ENCODE measurements at places on chromosomes 2 and 18. TPM values are rescaled to one million over a fixed set of nuclear protein-coding genes. Genes with fewer than 3 reads are reported as not detected.

DNA sequence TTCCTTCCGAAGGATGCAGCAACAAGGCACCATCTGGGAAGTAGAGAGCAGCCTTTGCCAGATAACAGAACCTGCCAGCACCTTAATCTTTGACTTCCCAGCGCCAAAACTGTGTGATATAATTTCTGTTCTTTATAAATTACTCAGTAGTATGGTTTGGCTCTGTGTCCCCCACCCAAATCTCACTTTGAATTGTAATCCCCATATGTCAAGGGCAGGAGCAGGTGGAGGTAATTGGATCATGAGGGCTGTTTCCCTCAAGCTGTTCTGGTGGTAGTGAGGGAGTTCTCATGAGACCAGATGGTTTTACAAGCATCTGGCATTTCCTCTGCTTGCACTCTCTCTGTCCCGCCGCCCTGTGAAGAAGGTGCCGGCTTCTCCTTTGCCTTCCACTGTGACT, 899.9 kb downstream of the TRIB2 start:
- no peaks in the 10 kb centered on the region for H3K36me3 ChIP-seq
- no peaks in the 10 kb centered on the region for H3K27me3 ChIP-seq
- H3K27ac ChIP-seq = no peak overlapping the region
- no peak for DNase-seq

DNA sequence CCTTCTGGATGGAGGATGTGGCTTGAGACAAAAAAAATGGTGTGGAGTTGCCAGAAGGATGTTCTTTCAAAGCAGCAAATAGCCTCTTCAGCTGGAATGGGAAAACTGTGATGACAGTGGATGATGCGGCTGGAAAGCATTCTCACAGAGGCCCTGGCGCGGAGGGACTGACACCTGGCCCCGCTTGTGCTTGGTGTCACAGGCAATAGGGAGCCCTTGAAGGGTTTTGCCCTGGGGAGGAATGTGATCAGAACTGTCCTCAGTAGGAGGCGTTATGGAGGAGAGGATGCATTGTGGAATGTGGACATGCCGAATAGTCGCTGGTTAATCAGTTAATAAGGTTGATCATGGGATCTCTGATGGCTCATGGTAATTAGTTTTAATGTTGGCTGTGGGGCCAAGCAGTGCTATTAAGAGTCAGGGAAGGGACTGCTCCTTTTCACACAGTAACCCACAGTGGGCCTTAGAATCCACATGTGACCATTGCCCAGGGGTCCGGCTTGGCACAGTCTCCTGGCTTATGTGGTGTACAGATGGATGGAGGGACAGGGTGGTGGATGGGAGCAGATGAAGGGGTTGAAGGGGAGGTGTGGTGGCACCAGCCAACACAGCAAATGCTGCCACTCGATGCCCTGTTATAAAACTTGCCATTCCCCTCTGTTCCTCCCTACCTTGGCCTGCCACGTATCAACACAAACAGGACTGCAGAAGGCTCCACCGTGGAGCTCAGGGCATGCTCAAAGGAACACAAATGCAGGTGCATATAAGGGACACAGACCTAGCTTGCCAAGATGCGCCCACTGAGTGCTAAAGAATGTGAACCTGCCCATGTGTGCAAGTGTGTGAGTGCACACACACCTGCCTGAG, 71.7 kb downstream of the CIB4 start:
- no peaks in the 10 kb centered on the region for H3K4me1 ChIP-seq
- H3K4me3 ChIP-seq = no peak overlapping the region
- no peak overlapping the region for H3K27ac ChIP-seq
- no peaks in the 10 kb centered on the region for H3K27me3 ChIP-seq
- DNase-seq = no peak

DNA sequence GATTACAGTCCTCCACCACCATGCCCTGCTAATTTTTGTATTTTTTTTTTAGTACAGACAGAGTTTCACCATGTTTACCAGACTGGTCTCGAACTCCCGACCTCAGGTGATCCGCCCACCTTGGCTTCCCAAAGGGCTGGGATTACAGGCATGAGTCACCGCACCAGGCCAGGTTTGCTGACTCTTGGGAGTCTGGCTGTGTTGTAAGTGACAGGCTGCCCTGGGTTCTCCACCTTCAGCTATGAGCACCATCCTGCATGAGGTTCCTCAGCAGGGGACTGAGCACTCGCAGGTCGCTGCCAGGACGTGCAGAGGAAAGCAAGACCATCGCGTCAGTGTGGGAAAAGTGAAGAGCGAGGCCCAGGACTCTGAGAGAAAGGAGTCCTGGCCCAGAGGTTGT, 112.6 kb upstream of the NDUFV2 start:
- H3K36me3 ChIP-seq = no peaks in the 10 kb centered on the region

- DNase-seq = no peak
- H3K27ac ChIP-seq = no peak overlapping the region
Measured at GRCh38 chr18:9961041-9961440, 47.2 kb downstream of the VAPA start.

DNA sequence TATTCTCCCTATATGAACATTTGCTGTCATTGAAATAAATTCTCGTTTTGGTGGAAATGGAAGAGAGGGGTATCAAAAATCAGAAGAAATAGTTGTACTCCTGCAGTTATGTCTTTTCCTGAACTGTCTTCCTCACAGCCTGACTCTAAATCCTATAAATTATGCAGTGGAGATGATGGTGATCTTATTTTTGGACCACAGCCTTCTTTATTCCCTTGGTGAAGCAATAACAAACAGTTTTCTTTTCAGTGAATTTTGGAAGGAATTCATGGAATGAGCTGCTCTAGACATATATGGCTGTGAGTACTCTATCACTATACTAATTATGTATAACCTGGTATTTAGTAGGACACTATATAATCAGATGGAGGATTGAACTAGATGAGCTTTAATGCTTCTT, 1.7 kb upstream of the SLC25A12 start:
- no peak overlapping the region for H3K27ac ChIP-seq
- H3K27me3 ChIP-seq = no peaks in the 10 kb centered on the region
- H3K36me3 ChIP-seq = no peaks in the 10 kb centered on the region
- no peak overlapping the region for H3K4me3 ChIP-seq
- peaks cover 6% of the 10 kb centered on the region for H3K4me1 ChIP-seq

GRCh38 chr2:119668546-119668945, 10.5 kb upstream of the TMEM177 start:
- no peaks in the 10 kb centered on the region for H3K27me3 ChIP-seq
- DNase-seq = no peak
- no peaks in the 10 kb centered on the region for H3K4me1 ChIP-seq
- no peak overlapping the region for H3K27ac ChIP-seq
- H3K36me3 ChIP-seq = no peaks in the 10 kb centered on the region

DNA sequence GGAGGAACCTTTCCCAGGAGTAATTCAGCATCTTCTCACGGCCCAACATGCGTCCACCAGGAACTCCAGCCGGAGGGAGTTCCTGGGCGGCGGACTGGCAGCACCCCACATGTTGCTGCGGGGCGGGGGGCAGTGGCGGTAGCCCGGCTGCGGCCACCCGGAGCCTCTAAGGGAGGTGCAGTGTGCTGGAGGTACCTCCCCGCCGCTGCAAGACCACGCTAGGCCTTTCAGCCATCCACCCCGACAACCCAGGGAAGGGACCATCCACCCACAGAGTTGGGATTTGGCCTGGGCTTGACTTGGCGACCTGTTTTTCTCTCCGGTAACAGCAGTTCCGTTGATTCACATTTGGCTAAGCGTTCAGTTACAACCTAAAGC, 625 bp downstream of the LYPD6 start:
- peak overlapping the region; percentile 56 for H3K4me3 ChIP-seq
- H3K27ac ChIP-seq = no peak overlapping the region
- peaks cover 15% of the 10 kb centered on the region for H3K4me1 ChIP-seq
- H3K27me3 ChIP-seq = no peaks in the 10 kb centered on the region

GRCh38 chr18:77755187-77755586, 505.5 kb downstream of the GALR1 start:
- no peak for DNase-seq
- no peak overlapping the region for H3K4me3 ChIP-seq
- no peaks in the 10 kb centered on the region for H3K27me3 ChIP-seq

DNA sequence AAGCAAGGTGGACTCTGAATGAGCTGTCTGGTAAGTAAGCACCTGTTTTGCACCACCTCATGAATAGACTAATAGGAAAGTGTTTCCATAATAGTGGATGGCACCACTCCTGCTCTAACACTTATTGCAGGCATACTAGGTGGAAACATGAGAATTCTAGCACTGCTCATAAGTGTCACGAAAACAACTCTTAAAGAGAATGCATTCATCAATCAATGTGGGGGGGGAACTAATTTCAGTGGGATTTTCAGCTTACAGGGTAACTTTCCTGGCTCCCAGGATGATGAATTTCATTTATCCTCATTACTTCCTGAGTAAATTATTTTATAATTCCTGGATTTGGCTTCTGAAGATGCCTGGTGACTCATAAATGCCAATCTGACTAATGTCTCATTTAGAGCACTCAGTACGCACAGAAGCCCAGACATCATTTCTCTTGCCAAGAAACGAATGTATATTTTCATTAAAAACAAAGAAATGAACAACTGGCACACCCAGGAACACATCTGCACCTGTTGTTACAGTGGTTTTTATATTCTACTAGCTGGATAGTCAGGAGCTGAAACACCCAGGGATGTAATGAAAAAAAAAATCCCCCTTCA, 129.6 kb downstream of the PID1 start:
- no peaks in the 10 kb centered on the region for H3K36me3 ChIP-seq
- H3K27me3 ChIP-seq = no peaks in the 10 kb centered on the region
- H3K4me1 ChIP-seq = no peaks in the 10 kb centered on the region
- H3K4me3 ChIP-seq = no peak overlapping the region
- H3K27ac ChIP-seq = no peak overlapping the region
- DNase-seq = no peak

The HRH4 gene
- not detected for total RNA-seq

The NEU2 gene
- not detected for total RNA-seq

GRCh38 chr18:74063557-74063956, 84.1 kb downstream of the FBXO15 start:
- H3K27ac ChIP-seq = no peak overlapping the region
- H3K27me3 ChIP-seq = peaks cover 2% of the 10 kb centered on the region
- H3K36me3 ChIP-seq = no peaks in the 10 kb centered on the region

DNA sequence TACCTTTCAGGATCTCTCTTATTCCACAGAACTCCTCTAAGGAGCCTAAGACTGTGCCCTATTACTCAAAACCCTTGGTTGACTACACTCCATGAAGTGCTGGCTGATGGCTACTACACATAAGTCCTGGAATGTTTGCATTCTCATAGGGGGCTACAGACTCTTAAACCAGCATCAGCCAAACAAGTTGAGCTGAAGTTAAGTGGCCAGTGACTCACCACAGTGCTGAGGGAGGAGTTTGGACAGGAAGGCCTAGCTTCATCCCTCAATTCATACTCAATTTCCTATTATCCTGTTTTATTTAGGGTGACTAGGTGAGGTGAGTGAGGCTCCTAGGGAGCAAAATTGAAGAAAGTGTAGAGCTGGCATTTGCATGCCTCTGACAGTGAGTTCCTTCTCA, 246.7 kb downstream of the SMAD2 start:
- no peak overlapping the region for H3K4me3 ChIP-seq
- no peak for DNase-seq
- H3K27me3 ChIP-seq = no peaks in the 10 kb centered on the region
- H3K4me1 ChIP-seq = no peaks in the 10 kb centered on the region
- H3K36me3 ChIP-seq = no peaks in the 10 kb centered on the region

- H3K4me3 ChIP-seq = no peak overlapping the region
- H3K27ac ChIP-seq = peak overlapping the region; percentile 57
- H3K27me3 ChIP-seq = no peaks in the 10 kb centered on the region
- DNase-seq = no peak
- peaks cover 19% of the 10 kb centered on the region for H3K36me3 ChIP-seq
- peaks cover 32% of the 10 kb centered on the region for H3K4me1 ChIP-seq
Measured at GRCh38 chr2:218577482-218578220, 9.0 kb downstream of the CNOT9 start.

The ANTXR1 gene
- 52.2 TPM for total RNA-seq

DNA sequence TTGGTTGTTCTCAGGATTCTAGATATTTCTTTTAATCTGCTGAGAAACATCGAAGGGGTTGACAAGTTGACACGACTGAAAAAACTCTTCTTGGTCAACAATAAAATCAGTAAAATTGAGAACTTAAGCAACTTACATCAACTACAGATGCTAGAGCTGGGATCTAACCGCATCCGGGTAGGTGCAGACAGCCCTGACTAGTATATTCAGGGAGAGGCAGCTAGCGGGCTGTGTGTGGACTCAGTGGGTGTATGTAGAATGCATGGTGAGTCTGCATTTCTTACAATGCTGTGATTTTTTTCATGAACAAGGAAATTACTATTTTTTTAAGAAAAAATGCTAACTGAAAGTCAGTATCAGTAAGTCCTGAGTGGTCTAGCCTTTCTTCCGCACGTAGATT, 10.1 kb downstream of the PPP1R7 start:
- peaks cover 44% of the 10 kb centered on the region for H3K36me3 ChIP-seq
- H3K27me3 ChIP-seq = no peaks in the 10 kb centered on the region
- H3K4me3 ChIP-seq = no peak overlapping the region
- no peak overlapping the region for H3K27ac ChIP-seq
- DNase-seq = no peak

The ANKRD29 gene
- 3.5 TPM for total RNA-seq

The CNDP1 gene
- not detected for total RNA-seq

The IL1F10 gene
- not detected for total RNA-seq

DNA sequence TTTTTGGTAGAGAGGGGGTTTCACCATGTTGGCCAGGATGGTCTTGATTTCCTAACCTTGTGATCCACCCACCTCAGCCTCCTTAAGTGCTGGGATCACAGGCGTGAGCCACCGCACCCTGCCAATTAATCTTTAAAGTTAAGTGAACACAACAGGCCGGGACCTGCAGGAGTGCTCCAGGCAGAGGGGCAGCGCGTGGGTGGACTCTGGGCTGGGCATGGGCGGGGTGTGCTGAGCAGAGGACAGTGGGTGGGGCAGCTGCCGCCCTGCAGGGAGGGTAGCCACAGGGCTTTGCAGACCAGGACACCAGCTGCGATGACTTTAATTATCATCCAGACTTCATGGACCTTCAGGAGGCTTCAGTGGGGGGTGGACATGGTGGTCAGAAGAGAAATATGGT, 8.8 kb upstream of the GPR148 start:
- H3K27me3 ChIP-seq = no peaks in the 10 kb centered on the region
- DNase-seq = no peak
- H3K36me3 ChIP-seq = no peaks in the 10 kb centered on the region
- no peak overlapping the region for H3K27ac ChIP-seq
- no peak overlapping the region for H3K4me3 ChIP-seq
- no peaks in the 10 kb centered on the region for H3K4me1 ChIP-seq

DNA sequence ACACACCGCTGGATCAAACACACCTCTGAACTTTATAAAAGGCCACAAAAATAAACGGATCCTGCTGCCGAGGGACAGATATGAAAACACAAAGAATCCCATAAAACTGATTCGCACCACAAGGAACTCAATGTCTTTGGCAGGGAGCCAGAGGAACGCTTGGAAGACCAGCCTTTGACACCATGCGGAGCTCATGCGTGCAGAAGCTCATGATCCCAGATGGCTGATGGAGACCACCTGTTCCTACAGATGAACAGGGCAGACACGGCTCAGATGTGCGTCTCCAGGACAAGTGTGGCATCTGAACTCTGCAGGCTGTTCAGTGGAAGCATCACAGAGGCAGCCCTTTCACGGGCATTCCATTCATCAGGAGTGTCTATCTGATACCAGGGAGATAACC, 24.9 kb downstream of the COPS9 start:
- H3K27me3 ChIP-seq = no peaks in the 10 kb centered on the region
- DNase-seq = no peak
- H3K36me3 ChIP-seq = no peaks in the 10 kb centered on the region
- H3K4me1 ChIP-seq = no peaks in the 10 kb centered on the region
- H3K4me3 ChIP-seq = no peak overlapping the region
